Cardiac septum (tissue), 1 donor: ENCODE measurements at places on chromosomes 7 and 10. TPM values are rescaled to one million over a fixed set of nuclear protein-coding genes. Genes with fewer than 3 reads are reported as not detected.

DNA sequence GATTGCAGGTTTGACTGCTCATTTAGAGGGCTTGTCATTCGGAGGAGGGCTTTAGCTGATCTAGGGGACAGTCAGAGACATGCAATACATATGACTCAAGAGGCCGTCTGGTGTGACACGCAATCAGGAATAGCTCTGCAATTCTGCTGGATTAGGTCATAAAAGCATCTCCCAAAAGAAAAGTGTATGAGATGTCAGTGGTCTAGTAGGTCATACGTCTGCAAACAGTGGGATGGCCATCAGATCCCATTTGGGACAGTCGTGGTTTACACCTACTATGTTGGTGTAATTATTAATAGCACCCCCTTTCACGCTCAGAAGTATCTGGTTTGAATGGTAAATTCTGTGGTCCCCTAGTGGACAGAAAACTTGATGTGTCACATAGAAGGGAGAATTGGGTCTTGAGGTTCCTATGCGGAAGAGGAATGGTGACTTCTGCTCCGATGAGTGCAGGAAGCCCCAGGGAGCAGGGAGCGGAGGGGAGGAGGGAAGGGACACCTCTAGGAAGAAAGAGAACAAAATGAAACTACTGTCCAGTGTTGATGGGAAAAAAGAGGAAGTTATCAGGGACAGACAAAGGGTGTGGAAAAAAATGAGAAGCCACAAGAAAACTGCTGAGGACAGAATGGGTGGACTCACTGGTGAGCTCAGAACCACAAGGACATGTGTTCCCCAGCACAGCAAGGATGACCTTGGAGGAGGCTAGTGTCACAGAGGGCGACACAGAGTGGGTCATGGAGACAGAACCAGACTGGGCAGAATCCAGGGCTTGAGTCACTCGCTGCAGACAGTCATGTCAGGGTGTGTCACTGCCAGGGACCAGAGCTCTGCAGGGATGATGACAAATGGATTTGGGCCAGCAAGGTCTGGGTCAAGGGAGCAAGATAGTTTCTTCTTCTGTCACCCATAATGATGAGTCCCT lies 59.9 kb downstream of the MAP3K8 start:
- no peak for DNase-seq

CDNF gene
- total RNA-seq = 2.3 TPM

- no peak for DNase-seq
Observed at GRCh38 chr7:17212188-17212587, 86.3 kb upstream of the AHR start.

DNA sequence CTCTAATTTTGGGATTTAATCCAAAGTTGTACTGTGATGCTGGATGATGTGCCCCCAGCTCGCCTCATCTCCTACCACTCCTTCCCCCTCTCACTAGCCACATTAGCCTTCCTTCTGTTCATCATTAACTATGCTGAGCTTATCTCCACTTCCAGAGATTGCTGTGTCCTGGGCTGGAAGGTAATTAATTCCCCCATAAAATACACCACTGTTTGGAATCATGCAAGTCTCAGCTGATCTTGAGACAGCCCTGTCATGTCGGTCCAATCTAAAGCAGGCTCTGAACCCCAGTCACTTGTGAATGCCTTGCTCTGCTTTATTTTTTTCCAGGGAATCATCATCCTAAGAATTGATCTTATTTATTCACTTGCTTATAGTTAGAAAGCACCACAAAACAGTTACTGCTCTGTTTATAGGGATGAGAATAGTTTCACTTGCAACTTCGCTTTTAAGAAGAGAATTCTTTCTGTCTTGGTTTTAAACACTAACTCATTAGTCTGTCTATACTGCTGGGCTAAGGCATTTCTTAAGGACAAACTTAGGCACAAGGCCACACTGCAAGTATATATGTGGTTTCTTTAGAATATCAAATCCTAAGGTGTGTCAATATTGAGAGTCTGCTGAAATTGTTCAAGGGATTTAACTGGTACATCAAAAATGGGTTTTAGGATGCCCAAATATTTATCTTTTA lies 341.1 kb upstream of the SEMA3A start:
- no peak for DNase-seq

- DNase-seq = no peak
Observed at GRCh38 chr10:126598009-126598408, 72.5 kb downstream of the C10orf90 start.

- DNase-seq = no peak
Observed at GRCh38 chr7:128830231-128831177, at the start of gene FLNC. TSS of gene FLNC (plus strand) at chr7:128830406. CDS start at chr7:128830638, 232 bp downstream.
